A549 (cell line): ENCODE measurements at places on chromosomes 7 and 10.
A peak's percentile ranks its signal among the peaks of the same experiment; 100 is the strongest.

DNA sequence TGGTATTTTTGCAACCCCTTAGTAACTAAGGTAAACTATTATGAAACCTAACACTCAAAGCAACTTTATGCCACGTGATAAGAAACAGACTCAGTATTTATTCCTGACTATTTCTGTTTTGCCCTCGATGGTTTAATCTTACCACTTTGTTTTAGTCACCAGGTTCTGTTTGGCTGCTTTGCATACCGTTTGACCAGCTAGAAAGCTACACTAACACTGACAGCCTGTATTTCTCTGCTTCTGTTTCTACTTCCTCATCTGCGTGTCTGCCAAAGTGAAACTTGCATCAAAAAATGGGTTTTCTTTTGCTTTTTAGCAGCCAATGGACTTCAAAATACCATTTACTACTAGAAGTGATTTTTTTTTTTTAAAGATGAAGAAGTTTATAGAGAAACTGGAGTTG lies 802.5 kb downstream of the GRM8 start:
- DNase-seq = no peak

GRCh38 chr10:71513936-71514335 lies 117.2 kb downstream of the CDH23 start:
- no peak for DNase-seq

GRCh38 chr7:8051373-8051772 lies 82.8 kb downstream of the GLCCI1 start:
- no peak for DNase-seq

GRCh38 chr10:57973451-57973850 lies 294.2 kb downstream of the IPMK start:
- no peak for DNase-seq

DNA sequence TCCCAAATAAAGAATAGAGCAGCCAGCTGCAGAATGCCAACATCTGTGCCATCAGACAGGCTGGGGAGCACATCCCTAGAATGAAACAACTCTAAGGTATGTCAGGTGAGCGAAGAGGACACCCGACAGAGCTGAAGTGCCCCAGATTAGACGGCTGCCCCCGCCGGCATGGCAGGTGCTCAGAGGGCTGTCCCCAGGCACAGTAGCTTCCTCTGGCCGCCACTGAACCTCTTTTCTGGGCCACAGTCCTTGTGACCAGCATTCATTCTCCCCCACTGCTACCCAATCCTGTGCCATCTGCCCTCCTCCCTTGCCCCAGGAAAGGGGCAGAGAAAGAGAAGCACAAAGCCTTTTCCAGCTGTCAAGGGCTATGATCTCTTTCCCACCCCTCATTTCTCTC lies 41.7 kb downstream of the RGS10 start:
- no peak for DNase-seq

DNA sequence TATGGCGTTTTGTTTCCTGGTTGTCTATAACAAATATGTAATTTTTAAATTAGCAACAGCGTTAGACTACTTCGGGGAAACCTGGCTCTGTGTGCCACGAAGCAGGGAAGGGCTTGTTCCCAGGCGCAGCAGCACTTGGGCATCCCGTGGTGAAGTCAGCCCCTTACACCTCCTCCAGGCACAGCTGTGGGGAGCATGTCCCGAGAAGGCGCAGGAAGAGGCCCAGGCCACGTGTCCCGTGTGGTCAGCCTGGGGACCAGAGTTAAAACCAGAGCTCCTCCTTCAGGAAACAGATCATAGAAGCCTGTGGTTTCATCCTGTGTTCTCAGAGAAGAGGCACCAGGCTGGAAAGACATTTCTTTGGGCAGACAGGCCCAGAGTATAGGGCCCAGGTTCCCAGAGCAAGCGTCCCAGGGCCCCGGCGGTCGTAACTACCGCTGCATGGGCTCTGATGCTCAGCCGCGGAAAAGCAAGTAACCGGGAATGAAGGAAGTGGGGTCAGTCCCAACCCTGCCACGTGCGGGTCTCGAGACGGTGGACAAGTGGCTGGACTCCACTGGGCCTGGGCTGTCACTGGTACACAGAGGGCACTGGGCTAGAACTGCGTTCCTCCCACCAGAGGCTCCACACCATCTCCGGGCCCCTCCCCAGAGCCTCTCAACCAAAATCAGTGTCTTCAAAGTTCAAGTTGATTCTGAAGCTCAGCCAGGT lies 7.1 kb downstream of the NUDT1 start:
- DNase-seq = peak; percentile 66
